ENCODE measurements at places on chromosomes 11 and 22.

DNA sequence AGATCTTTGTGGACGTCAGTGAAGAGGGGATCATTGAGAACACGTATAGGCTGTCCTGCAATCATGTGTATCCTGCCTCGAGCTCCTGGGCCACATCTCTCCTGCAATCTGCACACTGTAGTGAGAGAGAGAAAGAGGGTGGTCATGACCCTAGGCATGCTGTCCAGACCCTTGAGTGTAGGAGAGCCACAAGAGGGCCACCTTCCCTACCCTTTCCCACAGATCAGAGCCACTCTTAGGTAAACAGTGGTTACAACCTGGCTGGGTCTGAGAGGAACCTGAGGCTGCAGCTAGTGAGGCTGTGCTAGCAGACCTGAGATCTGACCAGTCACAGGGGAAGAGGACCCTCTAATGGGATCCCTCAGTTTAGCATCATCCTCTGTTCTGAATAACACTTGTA is 3.9 kb upstream of the IL18BP start:
- no peak for DNase-seq

DNA sequence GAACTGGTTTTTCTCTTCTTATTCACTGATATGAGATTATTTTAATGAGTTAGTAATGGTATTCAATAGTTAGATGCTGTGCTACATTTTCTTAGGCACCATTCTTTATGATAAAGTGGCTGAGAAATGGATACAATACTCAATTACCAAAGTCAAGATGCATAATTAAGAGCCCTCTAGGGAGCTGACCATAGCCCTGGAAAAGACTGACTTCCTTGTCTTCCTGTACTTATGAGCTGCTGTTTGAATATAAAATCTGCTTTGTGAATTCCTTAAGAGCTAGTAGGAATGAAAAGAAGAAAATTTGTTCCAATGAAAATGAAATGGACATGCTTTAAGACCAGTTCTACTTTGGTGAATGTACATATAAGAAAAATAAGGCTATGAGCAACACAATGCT is 452.3 kb downstream of the KCNA4 start:
- no peak for DNase-seq

- DNase-seq: no peak
Measured at GRCh38 chr22:22248878-22249277, 4.3 kb downstream of the VPREB1 start.

DNA sequence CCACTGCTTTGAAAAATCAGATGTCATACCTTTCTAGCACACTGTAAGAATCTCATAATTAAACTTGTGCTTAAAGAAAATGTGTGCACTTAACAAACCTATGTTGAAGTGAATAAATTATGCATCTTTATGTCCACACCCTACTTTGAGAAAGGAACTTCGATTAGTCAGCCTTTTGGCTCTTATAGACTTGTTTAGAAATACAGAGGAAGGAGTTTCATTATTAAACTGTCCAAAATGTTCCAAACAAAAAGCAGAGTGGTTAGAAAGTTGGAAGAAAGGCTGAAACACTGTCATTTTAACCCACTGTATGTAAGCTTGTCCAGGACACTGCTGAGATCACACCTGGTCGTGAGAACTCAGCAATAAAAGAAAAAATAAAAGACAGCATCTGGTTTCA is 863.2 kb upstream of the CHORDC1 start:
- no peak for DNase-seq

- DNase-seq: no peak
Measured at GRCh38 chr22:25143156-25144076, 56.2 kb upstream of the CRYBB3 start.

GRCh38 chr11:15558513-15559181 is 443.9 kb downstream of the INSC start:
- DNase-seq: no peak

DNA sequence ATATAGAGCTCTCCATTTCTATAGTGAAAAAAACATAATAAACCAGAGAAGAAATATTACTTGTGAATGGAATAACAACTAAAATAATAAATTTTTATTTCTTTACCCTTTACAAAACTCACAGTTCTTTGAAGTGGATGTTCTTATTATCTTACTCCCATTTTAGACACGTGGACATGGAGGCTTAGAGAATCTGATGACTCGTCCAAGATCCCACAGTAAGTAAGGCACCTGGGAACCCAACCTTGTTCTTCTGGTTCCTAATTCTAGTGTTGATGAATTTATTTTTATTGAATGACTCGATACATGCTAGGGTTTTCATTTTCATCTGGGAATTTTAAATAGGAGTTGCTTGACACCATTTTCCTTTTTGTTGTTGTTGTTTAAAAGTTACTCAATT is 1.8 kb downstream of the BPIFC start:
- no peak for DNase-seq

DNA sequence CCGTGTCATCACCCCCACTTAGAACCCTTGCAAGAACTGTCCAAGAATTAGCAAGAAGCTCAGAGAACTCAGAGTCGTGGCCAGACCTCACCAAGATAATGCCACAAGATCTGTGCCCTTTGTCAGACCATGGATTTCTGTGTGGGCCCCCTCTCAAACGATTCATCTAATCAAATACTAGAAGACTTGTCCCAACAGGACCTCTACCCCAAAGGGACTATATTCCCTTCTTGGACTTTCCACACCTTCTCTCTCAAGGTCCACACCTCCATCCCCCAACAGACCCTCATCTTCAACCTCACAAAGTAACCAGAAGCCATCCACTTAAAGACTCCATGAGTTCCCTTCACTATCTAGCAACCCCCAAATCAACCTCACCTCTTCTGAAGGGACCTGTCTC is 2.8 kb downstream of the POLR3H start:
- DNase-seq: no peak

Data from A172 (cell line).